ENCODE measurements at places on chromosomes 1 and 21.
A peak's percentile ranks its signal among the peaks of the same experiment; 100 is the strongest.

DNA sequence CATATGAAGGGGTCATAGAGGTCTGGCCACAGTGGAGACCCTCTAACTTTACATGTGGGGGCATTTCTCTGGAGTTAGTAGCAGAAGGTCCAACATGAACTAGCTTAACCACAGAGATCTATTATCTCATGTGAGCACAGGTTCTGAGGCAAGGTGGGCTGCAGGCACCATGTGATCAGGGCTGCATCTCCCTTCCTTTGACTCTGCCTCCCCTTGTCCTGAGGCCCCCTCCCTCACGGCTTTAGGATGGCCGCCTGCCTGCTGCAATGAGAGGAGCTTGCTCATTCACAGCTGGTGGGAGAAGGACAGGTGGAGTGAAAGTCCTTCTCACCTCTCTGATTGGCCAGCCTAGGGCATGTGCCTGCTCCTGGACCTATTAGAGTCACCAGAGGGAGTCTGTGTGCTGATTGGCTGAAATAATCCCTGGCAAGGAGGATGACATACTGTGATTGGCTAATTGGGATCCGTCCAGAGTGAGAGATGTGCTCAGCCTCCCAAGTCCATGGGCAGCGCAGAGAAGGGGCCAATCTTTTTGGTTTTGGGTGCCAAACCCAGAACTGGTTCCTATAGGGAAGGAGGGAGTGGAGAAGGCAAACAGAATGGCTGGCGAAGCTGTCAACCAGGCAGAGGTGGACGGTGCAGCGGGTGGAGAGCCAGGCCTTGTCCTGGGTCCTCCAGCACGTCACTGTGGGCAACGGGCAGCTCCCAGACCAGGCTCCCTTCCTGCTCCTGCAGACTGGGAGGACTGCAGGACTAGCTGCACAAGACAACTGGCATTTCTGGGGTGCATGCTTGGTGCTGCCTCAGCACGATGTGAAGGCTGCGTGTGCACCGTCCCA, 39.4 kb upstream of the C1orf174 start:
- no peak for DNase-seq

- DNase-seq, result no peak
Observed at GRCh38 chr1:38474738-38475623, 384.6 kb downstream of the RRAGC start.

- no peak for DNase-seq
Observed at GRCh38 chr1:31843506-31843905, 27.7 kb upstream of the SPOCD1 start.

GRCh38 chr1:24283326-24284155, 35.6 kb upstream of the GRHL3 start:
- DNase-seq, result no peak

- DNase-seq, result peak; percentile 15
Observed at GRCh38 chr1:110337704-110338308, 1.4 kb upstream of the RBM15 start.

DNA sequence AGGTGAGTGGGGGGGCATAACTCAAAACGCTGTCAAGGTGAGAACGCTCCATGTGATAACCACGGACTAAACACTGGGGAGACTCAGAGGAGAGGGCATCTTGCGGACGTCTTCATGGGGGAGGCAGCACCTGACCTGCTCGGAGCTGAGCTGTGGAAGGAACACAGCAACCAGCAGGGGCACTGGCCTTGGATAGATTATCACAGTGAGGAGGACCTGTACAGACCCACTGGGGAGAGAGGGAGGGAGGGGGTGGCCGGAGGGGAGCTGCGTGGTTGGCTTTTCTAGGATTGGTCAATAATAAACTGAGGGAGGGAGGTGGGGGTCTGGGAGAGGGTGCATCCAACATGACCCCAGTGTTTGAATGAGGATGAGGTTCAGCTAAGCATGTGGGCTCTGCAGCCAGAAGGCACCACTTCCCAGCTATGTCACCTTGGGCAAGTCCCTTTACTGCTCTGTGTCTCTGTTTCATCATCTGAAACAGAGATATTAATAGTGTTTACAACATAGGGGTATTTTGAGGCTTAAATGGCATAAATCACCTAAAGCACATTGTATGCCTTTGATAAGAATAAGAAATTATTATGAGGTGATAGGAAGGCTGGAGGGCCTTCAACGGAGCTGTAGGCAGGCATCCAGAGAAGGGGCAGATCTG, 123.3 kb downstream of the GRIK3 start:
- DNase-seq, result no peak

DNA sequence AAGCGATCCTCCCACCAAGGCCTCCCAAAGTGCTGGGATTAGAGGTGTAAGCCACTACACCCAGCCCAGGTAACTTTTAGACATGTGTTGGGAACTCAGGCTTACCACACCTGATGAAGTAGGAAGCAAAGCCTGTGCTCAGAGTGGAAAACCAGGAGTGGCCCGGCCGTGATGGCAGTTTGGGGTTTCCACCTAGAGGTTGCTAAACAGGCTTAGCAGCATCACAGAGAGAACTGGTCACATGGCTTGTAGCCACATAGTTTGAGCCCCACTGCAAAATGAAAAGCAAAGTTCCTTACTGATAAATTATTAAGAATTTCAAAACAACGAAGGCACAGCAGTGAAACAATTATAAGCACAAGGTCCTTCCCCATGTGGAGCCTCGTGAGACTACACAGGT, 142.6 kb upstream of the CXADR start:
- no peak for DNase-seq

- no peak for DNase-seq
Observed at GRCh38 chr1:46300673-46301405, 2.6 kb downstream of the LRRC41 start.

- no peak for DNase-seq
Observed at GRCh38 chr1:59434336-59434735, 137.4 kb downstream of the FGGY start.

DNA sequence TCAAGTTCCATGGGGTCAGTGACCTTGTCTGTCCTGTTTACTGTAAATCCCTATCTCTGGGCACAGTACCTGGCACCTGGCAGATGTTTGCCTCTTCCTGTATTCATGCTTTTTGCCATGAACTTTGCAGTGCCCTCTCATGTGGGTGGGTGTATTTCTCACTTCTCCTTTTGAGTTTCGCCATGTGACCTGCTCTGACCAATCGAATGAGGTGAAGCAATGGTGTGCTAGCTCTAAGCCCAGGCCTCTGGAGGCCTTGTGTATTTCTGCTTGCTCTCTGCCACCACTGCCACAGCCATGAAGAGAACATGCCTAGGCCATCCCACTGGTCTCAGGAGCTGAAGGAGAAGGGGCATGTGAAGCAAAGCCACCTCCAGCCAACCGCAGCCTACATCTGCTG, 185.5 kb upstream of the ZC3H12A start:
- no peak for DNase-seq

DNA sequence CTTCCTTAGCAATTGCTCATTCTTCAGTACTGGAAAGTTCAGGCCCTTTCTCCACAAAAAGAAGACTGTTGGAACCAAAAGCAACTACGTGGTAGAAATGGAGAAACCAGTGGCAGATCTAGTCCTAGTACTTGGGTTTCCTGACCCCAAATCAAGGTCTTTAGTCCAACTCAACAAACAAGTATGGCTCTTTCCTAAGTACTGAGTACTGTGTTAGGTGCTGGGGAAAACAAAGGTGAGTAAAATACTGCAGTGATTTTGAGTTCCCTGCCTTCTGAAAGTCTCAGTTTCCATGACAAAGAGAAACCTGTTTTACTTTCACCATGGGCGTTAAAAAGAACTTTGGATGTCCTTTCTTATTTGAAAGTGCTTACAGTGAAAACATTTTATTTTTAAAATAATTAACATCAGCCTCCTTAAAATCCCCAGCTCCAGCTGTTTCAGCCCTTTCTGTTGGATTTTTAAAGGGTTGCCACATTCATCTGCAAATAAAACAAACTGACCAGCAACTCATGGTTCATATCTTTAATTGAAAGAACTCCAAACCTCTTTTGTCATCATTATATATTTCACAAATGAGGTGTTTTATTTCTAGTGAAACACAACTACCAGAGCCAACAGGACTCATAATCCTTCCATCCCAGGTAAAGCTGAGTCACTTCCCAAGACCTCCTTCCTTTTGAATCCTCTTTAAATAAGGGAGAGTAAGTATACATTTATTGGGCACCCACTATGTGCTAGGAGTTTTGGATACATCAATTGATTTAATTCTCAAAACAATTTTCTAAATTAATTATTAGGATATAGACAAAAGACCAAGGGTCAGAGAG, 35.4 kb downstream of the PLPP3 start:
- DNase-seq, result peak; percentile 55

GRCh38 chr1:19455353-19455752, 30.0 kb downstream of the CAPZB start:
- no peak for DNase-seq

- no peak for DNase-seq
Observed at GRCh38 chr21:33643658-33644311, 1.5 kb downstream of the ITSN1 start.

DNA sequence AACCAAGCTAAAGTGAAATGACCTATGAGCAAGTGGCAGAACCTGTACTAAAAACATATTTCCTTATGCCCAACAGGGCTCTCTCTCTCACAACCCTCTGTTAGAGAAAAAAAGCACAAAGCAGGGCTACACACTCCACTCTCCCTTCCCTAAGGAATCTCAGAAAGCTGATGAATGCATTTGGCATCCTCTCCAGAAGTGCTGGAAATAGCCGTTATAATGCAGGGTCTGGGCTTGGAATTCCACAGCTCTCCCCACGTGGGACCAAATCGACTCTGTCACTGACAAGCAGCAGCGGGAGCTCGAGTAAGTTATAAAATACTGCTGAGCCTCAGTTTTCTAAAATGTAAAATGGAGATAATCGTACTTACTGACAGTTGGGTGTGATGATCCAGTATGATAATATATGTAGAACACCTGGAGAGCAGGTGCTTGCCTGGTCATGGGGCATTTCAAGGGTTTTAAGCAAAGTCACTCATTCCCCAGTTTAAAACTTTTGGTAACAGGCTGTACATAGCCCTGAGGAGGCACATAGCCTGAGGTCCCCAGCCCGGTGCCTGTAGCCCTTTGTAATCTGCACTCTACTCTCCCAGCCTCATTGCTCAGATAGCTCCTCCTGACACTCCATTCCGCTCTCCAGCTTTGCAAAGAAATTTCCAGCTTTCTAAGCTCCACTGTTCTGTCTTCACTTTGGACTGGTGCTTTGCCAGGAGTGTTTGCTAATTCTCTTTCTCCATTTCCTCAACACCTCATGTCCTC, 175.6 kb upstream of the DAB1 start:
- DNase-seq, result peak; percentile 78

GRCh38 chr1:29365906-29366670, 129.8 kb downstream of the PTPRU start:
- DNase-seq, result no peak

- peak; percentile 72 for DNase-seq
Observed at GRCh38 chr1:7975212-7975865, 13.8 kb downstream of the PARK7 start.

- DNase-seq, result no peak
Observed at GRCh38 chr21:35294231-35294898, 245.3 kb upstream of the RUNX1 start.

DNA sequence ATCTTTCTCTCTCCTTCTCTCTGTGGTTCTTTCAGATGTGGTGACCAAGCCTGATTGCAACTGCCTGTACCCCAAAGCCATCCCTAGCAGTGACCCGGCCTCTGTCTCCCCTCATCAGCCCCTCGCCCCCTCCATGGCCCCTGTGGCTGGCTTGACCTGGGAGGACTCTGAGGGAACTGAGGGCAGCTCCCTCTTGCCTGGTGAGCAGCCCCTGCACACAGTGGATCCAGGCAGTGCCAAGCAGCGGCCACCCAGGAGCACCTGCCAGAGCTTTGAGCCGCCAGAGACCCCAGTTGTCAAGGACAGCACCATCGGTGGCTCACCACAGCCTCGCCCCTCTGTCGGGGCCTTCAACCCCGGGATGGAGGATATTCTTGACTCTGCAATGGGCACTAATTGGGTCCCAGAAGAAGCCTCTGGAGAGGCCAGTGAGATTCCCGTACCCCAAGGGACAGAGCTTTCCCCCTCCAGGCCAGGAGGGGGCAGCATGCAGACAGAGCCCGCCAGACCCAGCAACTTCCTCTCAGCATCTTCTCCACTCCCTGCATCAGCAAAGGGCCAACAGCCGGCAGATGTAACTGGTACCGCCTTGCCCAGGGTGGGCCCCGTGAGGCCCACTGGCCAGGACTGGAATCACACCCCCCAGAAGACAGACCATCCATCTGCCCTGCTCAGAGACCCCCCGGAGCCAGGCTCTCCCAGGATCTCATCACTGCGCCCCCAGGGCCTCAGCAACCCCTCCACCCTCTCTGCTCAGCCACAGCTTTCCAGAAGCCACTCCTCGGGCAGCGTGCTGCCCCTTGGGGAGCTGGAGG, 12.7 kb downstream of the CSF1 start:
- DNase-seq, result no peak

DNA sequence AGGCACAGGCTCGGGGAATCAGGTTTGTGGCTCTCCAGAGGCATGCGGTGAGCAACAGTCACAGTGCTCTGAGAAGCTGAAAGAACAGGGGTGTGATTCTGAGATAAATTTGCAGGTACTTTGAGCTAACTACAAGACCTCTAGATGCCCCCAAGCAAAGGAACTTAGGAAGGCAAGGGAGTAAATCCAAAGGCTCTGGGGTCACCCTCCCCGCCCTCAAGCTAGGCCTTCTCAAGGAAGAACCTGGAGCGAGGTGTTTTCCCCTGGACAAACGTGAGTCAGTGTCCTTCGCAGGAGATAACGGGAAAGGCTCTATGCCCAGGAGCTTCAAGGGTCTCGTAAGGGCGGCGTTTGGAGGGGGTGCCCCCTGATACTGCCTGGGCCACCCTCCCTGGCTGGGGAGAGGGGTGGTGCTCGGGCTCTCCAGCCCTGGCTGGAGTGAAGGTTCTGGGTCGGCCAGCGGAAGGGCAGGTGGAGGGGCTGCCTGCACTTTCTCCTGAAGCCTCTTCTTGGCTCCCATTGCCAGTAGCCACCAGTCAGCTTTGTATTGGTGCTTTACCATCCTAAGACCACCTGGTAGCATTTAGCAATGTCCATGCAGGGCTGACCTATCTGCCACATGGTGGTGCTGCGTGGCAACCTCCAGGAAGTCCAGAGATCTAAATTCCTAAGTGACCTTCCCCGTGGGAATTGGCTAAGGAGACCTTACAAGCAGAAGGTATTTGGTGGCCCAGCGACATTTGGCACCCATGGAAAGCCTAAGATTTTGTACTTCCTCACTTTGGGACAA, 44.0 kb downstream of the GPR161 start:
- DNase-seq, result peak; percentile 9
